ENCODE measurements at places on chromosomes 5 and 9. TPM values are rescaled to one million over a fixed set of nuclear protein-coding genes. Genes with fewer than 3 reads are reported as not detected.
A peak's percentile ranks its signal among the peaks of the same experiment; 100 is the strongest.

Gene CHD1
- polyA plus RNA-seq, result 26.4 TPM

Gene MIER3
- 19.4 TPM for polyA plus RNA-seq

Gene DNAJA1
- polyA plus RNA-seq, result 237 TPM

Gene BBLN
- polyA plus RNA-seq, result 64.2 TPM

Gene NCS1
- polyA plus RNA-seq, result 69.9 TPM

Gene FOXD4L4
- not detected for polyA plus RNA-seq

Gene MYORG
- 0.19 TPM for polyA plus RNA-seq

Gene HTR1A
- not detected for polyA plus RNA-seq

Gene HRCT1
- 3.0 TPM for polyA plus RNA-seq

Gene GRM6
- not detected for polyA plus RNA-seq

- no peak for DNase-seq
Observed at GRCh38 chr5:43042176-43042625, 2.1 kb upstream of the ANXA2R start.

GRCh38 chr5:61177716-61178115 lies 15.4 kb upstream of the SMIM15 start:
- DNase-seq, result no peak

DNA sequence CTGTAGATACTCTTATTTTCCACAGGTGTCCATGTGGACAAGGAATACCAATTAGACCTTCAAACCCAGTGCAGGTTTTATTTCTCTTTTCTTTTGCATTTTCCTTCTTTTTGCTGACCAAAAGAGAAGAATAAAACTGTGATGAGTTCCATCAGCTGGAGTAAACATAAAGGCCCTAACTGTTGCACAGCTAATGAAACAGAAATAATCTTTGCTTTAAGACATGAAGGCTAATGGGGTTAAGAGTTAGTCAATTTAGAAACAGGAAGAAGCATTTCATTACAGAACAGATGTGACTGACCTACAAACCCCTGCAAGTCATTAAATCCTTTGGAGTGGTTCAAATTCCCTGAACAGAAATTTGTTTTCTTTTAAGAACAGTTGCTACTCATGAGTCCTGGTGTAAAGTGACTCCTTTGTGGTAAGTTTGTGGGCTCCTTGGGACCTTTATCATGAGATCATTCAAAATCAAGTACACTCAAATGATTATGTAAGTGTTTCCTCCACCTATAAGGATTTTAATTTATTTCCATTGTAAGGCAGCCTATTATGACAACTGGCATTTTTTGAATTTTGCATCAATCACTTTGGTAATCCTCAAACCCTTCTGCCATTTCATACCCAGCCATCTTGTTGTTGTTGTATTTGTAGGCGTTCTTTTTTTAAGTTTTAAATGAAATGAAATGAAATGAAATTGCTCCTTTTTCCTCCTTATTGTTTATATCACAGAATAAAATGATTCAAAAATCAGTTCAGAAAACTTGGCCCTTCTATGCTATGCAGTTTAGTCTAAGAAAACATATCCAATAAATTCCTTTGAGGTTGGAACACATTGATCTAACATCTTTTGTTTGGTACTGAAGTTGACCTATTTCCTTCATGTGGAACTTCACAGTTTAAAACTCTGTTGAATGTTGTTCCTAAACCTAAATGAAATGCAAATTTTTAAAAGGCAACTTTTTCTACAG lies 1.3 kb downstream of the MINAR2 start:
- DNase-seq, result no peak

DNA sequence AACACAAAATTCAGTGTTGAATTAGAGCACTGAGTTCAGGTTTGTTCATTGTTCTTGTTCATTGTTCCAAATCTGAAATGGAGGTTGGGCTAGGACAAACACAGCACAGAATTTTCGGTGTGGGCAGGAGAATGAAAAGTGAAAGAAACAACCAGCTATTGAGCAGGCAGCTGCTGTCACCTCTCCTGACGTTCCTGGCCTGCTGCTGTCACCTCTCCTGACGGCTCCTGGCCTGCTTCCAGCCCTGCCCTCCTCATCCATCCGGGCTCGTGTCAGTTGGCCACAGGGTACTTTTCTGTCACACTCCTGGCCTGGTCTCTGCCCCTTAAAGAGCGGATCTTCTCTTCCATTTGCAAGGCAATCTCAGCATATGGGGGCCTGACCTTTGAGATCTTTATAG lies 45.2 kb upstream of the CKMT2 start:
- no peak for DNase-seq

DNA sequence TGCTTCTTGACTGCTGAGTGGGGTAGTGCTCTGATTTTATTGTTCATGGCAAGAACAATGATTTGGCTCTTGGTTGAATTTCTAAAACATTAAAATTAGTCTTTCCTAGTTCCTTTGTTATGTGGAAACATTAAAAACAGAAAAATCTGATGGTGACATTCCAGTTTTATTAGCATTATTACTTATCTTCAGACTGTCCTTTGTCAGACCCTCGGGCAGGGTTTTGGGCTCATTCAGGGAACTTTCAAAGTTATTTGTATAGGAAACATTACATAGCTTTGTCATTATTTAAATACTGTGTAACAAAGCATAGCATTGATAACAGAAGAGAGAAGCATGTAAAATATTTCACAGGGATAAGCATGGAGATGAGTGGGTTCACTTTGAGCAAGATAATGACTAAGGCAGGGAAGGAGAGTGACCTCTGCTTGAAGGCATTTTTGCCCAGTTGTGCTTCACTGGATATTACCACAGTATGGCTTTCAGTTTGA lies 119.9 kb downstream of the KDM4C start:
- DNase-seq, result peak; percentile 11

DNA sequence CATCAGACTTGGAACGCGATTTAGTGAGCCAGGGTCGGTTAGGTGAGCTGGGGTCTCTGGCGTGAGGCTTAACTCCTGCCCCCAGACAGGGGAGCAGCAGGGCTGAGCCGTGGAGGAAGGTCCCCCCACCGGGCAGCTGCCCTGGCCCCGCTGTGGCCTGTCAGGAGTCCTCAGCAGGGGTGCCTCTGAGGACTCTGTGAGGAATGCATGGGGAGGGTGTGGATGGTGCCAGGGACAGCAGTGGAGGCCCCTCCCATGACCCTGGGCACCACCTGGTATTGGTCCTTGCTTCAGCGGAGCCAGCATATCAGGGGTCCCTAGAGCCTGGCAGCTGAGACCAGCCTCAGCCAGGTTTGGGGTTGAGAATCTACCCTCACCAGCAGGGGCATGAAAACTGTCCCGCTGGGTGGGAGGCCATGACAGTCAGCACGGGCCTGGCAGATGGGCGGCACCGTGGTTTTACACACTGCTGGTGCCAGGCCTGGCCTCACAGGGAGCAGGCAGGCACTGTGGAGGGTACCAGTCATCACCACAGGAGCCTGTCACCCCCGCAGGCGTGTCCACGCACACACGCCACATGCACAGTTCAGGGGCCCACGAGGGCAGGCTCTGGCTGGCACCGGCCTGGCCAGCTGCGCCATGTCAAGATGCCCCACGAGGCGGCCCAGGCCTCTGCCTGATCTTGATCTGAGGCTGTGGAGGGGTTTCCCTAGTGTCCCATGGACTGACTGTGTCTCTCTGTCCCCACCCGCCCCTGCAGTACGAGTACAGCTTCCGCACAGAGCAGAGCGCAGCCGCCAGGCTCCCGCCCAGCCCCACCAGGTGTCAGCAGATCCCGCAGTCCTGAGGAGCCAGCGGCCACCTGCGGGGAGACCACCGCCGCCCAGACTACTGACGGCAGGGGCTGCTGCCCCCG lies 111.1 kb upstream of the LMX1B start:
- DNase-seq, result no peak

DNA sequence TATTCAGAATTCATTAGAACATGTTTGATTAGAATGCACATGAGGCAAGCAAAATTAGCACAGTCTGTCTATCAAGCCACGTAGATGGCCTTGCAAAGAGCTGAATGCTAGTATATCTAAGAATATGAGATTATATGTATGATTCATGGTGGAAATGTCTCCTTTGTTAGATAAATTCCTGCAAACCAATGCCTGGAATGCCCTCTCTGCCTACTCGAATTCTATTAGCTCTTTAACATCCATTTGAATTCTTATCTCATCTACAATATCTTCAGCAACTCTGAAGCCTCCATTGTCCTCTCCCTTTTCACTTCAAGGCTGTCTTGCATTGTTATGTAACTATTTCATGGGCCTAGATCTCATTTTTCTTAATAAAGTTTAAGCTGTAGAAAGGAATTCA lies 205.5 kb downstream of the TMC1 start:
- DNase-seq, result no peak

DNA sequence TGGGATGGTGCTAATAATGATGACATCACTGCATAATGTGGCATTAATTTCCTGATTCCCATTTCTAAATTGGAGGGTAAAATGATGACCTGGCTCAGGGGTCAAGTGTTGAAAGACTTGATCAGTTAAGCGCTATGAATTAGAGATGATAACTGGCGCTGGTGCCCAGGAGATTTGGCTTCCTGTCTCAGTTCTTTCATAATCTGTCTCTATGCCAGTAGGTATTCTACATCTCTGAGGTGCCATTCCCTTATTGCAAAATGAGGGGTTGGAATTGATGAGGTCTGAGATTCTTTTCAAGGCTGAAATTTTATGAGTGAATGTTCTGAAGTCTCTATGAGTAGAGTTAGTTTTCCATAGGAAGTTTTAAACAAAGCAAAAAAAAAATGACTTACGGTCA lies 1715.1 kb upstream of the WWC1 start:
- no peak for DNase-seq

DNA sequence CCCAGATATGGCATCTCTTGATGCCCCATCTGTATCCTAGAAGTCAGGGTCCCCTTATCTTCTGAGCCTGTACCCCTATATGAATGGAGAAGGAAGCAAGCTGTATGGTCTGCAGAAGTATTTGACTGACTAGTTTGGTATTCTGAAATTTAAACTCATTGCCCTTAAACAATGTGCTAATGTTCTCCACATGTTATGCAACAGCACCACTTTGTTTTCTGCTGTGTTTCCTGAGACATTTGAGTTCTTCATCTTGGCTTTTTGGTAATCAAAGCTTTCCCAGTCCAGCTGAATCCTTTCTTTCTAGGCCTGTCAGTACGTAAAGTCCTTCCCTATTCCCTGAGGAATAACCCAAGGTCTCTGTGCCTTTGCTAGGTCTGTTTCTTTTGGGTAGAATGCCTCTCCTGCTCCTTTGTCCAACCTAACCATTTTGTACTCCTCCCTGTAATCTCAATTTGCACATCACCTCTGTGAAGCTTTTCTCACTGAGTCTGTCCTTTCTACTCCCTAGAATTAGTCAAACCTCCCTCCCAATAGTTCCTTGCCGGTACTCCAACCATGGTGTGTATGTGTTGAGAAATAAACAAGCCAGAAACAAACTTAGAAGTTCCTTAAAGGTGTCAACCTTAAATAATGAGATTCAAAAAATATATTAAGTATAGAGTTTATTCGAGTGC lies 72.1 kb upstream of the HSPB3 start:
- no peak for DNase-seq

DNA sequence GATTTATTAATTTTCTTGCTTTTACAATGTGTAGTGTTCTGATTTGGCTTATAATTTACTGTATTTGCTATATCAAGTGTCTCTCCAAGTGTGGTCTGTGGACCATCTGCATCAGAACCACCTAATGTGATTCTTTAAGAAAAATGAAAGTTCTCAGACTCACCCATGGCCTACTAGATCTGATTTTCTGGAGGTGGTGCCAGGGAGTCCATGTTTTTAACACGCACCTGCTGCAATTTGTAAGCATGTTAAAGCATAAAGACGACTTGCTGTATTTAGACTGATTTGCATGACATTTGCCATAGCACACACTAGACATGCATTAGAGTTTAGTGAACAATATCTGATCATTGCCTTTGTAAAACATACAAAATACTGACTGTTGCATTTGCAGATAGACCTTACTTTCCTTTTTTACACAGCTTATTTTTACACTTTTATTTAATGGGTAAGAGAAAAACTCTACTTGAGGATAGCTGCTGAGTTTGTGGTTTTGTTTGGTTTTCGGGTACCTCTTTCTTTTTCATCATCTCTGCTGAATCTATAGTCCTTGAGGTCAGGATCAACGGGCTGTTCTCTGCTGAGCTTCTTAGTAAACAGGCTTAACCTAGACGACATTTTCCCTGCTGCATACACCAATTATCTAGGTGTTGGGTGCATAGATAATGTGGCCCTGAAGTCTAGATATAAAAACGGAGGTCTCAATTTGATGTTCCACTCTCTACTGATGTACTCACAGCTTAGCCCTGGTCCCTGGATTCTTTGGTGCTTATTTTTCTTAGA lies 138.0 kb upstream of the ZNF366 start:
- DNase-seq, result no peak

- no peak for DNase-seq
Observed at GRCh38 chr9:129704807-129705206, 39.4 kb downstream of the PRRX2 start.

DNA sequence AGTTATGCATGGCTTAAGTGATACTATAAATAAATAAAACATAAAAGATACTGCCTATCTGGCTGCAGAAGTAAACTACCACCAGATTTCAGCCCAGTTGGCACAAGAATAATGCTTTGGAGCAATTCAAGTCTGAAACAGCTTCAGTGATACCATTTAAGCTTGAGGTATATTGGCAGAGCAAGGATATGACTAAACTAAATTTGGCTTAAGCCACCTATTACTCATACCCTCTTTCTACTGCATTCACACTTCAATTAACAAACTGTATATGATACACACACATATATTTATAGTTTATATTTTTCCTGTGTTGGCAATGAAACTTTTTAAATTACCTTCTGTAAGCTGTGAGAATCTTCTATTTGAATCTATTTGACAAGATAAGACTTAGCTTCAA lies 431.9 kb downstream of the ANXA1 start:
- DNase-seq, result no peak

GRCh38 chr5:174832025-174832424 lies 107.6 kb downstream of the MSX2 start:
- no peak for DNase-seq

- DNase-seq, result peak; percentile 11
Observed at GRCh38 chr5:72015103-72015548, 92.1 kb upstream of the MAP1B start.

GRCh38 chr5:108028412-108028811 lies 353.5 kb downstream of the FBXL17 start:
- no peak for DNase-seq

GRCh38 chr9:114170771-114171461 lies 15.6 kb downstream of the COL27A1 start:
- DNase-seq, result no peak

- DNase-seq, result no peak
Observed at GRCh38 chr9:84709056-84709455, 39.5 kb downstream of the NTRK2 start.

DNA sequence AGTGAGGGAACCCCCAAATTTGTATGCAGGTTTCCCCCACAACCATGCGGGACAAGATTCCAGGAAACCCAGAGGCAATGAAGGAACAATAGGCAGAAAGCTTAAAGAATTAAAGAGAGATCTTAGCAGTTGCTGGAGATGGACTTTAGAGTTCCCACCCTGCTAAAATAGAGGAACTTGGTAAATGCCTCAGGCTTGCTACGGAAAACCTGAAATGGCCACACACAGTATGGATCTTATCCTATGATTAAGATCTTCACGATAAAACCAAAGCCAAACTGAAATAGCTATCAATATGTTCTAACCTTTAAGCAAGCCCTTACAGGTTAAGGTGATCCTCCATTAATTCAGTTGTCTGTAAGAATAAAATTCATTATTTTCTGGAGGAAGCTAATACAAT lies 148.3 kb downstream of the RANBP17 start:
- DNase-seq, result no peak
